ENCODE measurements at places on chromosomes 11 and 22.
A peak's percentile ranks its signal among the peaks of the same experiment; 100 is the strongest.

DNA sequence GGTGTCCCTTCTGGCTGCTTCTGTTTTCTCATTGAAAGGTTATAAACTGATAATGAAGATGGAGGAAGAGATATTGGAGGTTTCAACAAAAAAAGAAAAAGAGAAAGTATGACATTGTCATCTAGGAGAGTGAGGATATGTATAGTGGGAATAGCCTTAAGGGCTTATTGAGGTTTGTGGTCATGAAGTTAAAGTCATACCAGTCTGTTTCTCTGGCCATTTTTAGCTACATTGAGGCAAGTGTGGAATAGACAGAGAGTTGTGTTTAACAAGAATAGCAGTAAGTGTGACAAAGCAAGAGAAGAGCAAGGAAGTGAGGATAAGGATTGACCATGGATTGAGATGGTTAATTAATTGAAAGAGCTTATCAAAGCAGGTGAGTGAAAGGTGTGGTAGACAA lies 110.4 kb downstream of the ELP4 start:
- DNase-seq: no peak

DNA sequence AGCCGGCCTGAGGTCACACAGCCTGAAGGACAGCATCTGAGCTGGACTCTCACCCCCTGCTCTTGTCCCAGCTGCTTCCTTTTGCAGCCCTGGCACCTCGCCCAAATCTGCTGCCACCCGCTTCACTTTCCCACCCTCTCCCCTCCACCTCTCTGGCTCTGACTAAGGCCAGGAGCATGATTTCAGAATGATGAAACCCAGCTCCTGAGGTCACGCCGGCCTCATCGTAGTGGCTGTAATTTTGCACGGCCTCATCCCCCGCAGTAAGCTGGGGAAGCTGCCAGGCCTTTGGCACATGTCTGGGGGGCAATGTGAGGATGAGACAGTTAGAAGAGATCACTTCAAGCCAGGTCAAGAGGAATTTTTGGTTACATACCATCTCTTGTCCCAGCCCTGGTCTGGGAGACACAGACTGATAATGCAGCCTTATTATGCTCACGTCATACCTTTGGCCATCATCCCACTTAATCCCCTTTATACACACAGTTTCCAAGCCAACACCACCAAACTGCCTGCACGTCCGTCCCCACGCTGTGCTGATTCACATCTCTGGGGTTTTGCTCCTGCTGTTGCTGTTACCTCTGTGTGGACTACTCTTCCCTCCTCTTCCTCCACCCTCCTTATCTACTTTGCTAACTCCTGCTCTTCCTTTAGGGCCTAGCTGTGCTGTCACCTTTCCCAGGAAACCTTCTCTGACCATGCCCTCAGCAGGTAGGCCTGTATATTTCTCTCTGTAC lies 58.1 kb downstream of the CHRDL2 start:
- DNase-seq: no peak

- DNase-seq: peak; percentile 83
Measured at GRCh38 chr22:44139773-44140172, 41.0 kb upstream of the PARVG start.

- DNase-seq: no peak
Measured at GRCh38 chr22:43819421-43819921, 7.4 kb upstream of the EFCAB6 start.

- DNase-seq: no peak
Measured at GRCh38 chr11:11078344-11079086, 220.7 kb upstream of the ZBED5 start.

GRCh38 chr11:116927163-116927974 lies 89.9 kb upstream of the APOA1 start:
- DNase-seq: no peak

- no peak for DNase-seq
Measured at GRCh38 chr11:100619484-100619883, 67.6 kb upstream of the ARHGAP42 start.

DNA sequence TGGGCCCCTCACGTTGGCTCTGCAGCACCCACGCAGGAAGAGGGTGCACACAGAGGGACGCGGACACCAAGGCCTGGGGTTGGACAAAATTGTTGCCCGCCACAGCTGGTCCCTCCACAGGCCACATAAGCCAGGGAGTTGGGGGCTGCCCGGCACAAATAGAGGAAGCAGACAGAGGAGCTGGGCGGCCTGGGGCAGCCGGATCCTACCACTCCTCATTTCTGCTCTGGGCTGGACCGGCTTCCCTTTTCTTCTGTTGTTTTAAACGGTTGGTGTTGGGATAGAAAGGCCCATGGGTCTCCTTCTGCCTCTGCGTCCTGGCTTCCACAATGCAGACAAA lies 36.4 kb upstream of the LINC01488 start:
- DNase-seq: no peak

GRCh38 chr11:105719073-105719822 lies 109.4 kb downstream of the GRIA4 start:
- peak; percentile 61 for DNase-seq

DNA sequence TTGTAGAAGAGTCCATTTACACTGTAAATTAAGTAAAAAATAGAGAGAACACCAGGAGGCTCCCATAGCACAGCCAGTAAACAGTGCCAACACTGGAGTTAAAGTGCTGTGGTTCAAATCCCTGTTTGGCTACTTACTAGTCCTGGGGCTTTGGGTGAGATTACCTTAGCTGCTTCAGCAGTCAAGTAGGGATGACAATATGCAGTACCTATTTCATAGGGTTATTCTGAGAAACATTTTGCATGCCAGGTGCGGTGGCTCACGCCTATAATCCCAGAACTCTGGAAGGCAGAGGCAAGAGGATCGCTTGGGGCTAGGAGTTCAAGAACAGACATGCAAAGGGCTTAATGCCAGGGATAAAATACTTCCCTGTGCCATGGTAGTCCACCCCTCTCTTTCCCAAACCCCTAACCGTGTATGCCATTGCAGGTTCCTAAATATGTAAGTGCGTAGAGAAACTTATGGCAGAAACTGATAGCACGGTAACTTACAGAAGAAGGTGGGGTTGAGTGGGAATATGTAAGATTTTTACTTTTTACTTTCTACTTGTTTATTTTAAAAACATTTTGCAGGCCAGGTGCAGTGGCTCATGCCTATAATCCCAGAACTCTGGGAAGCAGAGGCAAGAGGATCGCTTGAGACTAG lies 86.4 kb upstream of the PICALM start:
- no peak for DNase-seq

DNA sequence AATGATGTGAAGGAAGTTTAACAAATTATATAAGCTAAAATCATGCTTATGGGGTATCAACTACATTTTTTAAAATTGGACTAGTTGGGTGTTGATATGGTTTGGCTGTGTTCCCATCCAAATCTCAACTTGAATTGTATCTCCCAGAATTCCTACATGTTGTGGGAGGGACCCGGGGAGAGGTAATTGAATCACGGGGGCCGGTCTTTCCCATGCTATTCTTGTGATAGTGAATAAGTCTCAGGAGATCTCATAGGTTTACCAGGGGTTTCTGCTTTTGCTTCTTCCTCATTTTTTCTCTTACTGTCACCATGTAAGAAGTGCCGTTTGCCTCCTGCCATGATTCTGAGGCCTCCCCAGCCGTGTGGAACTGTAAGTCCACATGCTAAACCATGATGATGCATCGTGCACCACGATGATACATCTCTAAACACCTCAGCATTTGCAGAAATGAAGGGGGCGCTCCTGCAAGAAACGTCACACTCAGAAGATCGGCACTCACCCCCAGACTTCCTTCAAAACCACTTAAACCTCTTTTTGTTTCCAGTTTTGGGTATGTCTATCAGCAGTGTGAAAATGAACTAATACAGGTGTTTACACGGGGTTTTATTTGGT lies 340.0 kb downstream of the SHANK2 start:
- peak; percentile 34 for DNase-seq

DNA sequence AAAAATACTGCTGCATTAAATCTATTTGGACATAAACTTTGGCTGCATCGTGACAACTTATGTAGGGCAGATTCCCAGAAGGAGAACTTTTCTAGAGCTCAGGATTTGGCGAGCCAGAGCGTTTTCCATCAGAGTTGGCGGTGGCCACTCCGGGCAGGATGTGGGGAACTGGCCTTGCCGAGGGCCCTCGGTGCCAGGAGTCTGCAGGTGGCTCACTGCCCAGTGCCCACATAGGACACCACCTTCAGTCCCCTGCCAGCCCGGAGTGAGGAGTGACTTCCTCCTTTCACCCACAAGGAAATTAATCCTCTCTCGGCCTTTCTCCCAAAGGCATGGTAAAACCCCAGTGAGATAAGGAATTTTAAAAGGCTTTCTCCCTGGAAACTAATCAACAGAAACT lies 1.6 kb upstream of the LGALS2 start:
- DNase-seq: no peak

DNA sequence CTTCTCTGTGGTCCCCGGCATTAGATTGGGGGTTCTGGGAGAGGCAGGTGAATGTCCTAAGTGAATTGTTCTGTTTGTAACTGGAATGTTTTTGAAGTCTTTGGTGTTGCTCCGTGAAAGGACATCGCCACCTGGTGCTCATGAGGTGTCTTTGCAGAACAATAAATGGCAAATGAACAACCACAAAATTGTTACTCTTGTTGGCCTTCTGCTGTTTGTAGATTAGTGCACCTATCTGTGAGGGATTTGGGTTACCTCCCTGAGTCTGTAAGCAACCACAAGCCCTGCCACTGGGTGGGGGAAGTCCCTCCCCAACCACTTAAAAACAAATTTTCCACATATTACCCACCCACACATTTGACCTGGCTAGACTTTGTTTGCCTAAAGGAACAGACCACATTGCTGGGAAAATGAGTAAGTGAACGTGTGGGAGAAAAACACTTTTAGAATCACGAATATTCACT lies 4.7 kb downstream of the MPEG1 start:
- peak; percentile 13 for DNase-seq

DNA sequence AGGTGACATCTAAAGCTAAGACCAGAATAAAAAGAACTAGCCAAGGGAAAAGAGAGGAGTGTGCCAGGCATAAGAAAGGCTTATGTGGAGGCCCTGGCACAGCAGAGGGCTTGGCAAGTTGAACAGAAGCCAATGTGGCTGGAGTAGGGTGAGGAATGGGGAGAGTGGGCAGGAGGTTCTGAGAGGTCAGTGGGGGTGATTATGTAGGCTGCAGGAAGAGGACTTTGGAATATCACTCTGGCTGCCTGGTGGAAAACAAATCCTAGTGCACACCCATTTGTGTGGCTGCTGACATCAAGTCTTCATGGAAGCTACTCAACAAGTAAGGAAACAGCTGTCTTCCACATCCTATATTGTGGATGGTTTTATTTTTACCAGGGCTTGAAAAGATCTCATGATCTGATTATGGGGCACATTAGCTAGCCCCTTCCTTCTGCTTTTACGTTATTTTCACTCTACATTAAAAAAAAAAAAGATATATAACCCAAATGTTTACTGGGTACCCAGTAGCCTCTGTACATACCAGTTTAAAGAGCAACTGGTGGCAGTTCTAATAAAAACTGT lies 3.4 kb downstream of the MRPL16 start:
- DNase-seq: no peak
